ENCODE measurements at places on chromosomes 3 and 15.

- no peak for DNase-seq
Measured at GRCh38 chr3:69204315-69204957, 82.0 kb upstream of the LMOD3 start.

DNA sequence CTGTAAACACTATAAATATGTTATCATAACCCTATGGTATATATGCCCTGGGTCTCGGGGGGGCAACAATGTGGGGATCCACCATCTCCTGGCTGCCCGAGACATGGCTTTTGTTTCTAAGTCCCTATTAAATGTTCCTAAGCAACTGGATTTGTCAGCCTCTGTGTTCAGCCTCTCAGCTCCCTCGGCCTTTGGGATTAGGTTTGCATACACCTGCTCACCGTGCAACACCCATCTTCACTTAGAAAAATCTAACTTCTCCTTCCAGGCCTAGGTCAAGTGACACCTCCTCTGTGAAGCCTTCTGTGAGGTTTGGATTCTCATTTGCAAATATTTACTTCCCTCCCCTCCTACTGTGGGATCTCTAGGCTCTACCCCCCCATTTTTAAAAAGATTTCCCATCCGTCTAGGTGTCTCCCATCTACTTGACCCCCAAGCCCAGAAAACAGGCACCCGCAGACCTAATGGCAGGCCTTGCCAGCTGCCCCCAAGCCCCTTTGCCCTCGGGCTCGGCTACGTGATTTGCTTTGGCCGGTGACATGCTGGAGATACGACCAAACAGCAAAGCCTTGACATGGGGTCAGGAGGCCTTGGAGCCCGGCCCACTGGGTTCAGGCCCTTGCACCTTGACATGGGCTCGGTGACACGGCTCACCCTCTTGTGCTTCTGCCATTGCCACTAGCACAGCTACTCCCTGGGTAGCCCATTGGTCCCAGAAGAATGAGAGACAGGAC, 66.0 kb upstream of the BLM start:
- no peak for DNase-seq

GRCh38 chr3:106794442-106794841, 582.8 kb upstream of the CCDC54 start:
- DNase-seq: no peak

DNA sequence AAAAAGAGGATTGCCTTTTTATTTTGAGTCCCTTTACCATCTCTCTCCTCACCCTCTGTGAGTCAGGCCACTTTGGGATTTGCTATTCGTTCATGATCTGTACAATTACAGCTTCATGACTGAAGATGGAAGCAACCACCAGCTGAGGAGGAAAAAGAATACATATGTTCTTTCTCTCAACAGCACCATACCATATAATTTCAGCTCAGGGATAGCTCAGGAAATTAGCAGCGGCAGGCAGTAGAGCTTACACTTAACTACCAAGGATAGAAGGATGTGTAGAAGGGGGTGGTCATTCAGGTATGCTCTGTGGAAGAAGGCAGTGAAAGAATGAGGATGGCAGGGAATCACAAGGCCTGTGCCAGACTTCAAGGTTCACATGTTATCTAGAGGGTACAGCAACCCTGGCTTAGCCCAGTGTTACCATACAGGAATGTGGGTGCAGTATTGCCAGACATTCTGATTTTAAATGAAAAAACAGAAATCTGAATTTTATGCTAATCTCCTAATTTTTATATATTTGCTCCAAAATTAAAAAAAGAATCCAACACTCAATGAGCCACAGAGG, 17.9 kb downstream of the PLS1 start:
- DNase-seq: no peak

- no peak for DNase-seq
Measured at GRCh38 chr3:149195221-149195620, 26.4 kb downstream of the CP start.

- DNase-seq: no peak
Measured at GRCh38 chr3:185820973-185821758, 3.7 kb downstream of the IGF2BP2 start.

DNA sequence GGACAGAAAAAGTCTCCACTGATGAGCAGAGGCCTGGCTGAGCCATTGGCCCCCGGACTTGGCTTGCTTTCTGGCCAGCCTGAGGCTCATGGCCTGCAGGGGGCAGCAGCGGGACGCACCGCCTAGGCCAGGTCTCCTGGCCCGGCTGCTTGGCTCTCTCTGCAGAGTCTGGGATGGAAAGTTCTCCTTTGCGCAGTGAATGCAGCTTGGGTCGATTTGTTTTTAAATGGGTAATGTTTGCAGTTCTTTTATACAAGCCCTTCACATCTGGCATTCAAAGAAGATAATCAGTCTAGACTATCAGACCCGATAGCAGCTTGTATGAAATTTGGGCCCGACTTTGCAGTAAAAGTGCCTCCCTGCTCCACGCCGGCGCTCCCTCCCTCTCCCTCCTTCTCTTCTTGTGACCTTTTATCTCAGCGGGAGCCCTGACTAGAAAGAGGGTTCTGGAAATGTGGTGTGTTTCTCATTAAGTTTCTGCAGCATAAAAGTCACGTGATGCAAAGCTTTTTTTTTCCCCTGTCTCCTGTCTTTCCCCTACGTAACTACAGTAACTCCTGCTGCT, 59.9 kb downstream of the ZNF621 start:
- peak; percentile 25 for DNase-seq

DNA sequence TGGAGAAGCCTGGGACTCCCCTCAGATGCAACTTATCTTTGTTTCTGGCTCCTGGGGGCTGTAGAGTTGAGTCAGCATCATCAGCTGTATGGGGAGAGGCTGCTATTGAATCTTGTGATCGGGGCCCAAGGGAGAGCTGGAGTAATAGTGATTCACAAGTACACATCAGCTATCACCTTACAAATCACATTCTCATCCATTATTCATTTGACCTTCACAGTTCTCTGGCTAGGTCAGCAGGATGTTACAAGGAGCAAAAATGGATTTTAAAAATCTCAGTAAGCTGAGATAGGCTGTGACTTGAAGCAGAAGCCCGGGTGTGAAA, 175.0 kb downstream of the OPA1 start:
- no peak for DNase-seq

- DNase-seq: no peak
Measured at GRCh38 chr15:72838311-72838731, 54.8 kb upstream of the ADPGK start.

DNA sequence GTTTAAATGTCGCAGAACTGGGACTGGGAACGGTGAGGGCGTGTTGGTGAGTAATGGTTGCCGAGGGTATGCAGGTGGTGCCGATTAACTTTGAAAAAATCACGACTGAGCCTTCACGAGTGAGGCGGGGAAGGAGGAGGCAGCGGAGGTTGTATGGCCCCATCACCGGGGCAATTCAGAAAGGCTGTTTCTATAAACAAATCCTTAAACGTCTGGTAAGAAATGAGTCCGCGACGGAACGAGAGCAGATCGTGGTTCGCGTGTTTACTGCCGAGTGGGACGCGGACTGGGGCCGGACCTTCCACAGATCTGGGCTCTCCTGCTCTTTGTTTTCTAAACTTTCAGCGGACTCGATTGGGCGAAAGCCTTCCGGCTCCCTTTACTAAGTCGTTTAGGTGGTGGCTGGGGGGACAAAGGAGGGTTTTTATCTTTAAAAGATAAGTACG, 2.7 kb downstream of the IGF1R start:
- DNase-seq: no peak

DNA sequence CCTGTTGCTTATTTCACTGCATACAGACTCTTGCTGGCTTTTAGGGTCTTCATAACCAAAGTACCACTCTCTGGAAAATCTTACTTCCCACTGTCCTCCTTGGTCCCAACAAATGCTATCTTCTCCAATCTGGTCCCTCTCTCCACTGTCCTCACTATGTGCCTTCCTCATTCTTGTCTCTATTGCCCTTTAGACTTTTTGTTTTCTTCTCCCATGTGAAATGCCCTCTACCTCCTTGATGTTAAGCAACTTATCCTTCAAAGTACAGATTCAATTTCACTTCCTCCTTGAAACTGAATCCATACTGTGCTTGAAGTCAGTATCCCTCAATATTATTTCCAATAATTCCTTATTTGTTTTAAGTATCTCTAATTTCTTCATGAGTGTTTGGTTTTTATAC, 60.8 kb downstream of the CGGBP1 start:
- DNase-seq: no peak

DNA sequence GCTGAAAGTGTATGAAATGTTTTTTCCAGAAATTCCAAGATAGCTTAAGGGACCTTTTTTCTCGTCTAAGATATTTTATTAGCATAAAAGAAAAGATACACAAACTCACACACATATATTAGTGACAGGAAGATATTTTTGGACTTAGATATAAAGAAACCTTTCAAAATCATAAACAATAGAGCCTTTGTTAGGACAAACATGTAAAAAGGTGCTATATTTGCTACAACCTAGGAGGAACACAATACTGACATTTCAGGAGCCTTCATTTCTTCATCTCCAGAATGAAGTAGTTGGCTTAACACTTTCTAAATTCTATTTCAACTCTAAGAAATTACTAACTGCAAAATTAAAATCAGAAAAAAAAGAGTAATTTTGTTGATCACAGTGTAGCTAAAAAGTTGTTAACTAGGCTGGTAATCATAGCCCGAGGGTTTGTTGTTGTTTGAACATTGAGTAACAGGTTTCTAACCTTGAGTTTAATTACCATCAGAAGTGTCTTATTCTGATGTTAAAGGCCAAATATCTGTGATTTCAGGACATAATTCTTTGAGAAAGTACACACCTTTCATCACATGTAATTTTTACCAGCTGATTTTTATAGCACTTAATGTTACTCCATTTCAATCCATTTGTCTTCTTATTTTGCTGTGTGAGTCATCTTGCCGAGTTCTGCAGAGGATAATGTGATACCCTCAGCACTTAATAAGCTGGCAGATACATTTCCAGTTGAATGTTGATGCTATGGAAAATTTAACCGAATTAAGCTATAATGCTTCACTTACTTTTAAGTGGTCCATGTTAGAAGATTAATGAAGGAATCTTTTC, 97.3 kb downstream of the MBNL1 start:
- no peak for DNase-seq

DNA sequence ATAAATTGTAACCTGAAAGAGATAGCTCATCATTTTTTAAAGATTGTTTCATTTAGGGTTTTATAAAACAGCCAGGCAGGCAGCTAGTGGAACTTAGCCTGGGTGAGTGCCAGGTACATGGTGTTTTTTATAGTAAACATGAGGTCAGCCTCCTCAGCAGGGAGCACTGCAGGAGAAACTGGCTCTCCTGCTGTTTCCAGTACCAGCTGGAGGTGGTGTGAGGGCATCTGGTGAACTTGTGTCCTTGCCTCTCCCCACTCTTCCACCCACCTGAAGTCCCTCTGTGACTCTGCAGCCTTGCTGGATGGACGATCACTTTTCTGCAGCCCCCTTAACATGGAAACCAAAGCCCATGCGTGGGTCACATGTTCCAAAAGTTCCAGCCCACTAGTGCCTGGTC, 128.4 kb downstream of the FAM174B start:
- DNase-seq: no peak

- no peak for DNase-seq
Measured at GRCh38 chr3:23808525-23808924, 2.8 kb downstream of the UBE2E1 start.

DNA sequence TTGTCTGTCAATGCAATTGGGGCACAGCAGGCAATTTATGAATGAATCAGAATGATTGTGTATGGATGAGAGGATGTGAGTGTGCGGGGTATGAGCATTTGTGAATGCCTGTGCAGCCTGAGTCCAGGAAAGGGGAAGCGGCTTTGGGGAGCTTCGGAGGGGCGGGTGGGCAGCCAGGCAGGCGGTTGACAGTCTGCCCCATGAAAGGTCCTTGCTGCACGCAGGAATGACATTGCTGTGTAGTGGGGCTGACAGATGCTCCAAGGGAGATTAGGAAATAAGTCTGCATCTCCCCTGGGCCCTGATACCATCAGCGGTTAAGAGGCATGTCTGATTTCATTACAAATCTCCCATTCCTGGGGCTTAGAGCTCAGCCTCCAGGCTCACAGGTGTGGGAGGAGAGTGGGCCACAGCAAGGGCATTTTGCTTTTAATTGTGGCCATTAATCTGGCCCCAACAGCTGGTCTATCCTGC, 26.4 kb upstream of the TSPAN3 start:
- DNase-seq: no peak

DNA sequence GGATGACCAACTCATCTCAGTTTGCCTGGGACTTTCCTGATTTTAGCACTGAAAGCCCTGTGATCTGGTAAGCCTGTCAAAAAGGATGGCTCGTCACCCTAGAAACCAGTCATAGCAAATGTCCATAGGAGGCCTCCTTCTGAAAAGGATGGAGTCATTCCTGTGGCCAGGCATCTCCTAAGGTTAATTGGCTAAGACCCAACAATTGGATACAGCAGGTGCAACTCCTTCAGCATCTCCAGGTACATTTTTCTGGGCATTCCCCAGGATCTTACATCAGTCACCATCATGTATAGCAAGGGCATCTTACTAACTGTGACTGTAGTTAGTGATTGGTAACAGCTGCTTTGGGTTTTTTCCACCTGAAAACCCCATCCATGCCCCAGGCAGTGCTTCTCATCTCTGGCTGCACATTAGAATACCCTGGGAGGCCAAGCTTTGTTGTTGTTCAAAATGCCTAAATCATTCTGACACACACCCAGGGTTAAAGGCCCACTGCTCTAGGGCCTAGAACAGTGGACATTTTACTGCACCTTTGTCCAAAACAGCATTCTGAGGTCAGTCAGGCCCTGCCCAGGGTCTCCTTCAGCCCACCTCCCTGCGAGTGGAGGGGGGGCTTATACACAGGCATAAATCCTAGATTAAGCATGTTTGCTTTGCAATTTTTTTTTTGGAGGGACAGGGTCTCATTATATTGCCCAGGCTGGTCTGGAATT, 28.3 kb upstream of the GALNT15 start:
- DNase-seq: no peak

GRCh38 chr3:128906031-128906803, 26.8 kb downstream of the ACAD9 start:
- DNase-seq: no peak

DNA sequence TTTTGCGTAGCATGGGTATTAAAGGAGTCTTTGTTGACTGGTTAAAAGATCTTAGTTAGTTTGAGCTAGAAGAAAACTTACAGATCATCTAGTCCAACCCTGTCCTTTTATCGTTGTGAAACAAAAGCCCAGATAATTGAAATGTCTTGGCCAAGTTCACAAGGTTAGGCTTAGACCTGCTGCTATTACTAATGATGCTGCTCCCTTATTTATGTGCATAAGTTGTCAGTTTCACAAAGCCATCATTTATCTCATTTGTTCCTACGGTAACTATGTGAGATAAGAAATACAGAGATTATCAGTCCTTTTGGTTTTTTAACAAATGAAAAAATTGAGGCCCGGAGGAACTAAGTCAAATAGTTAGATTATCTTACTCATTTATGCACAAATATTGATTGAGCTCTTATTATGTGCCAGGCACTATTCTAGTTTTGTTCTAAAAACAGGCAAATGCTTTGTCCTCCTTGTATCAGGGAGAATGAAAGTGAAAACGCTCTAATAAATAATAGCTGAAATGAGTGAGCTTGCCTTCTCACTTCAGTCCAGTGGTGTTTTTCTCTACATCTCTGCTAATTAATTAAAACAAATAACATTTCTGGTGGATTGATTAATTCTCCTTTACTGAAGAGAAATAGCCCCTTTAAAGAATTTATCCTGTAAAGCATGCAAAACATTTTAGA, 49.1 kb upstream of the TPRG1 start:
- no peak for DNase-seq
